Astrocyte (in vitro differentiated cells and primary cell): ENCODE measurements at places on chromosomes 6 and 20. TPM values are rescaled to one million over a fixed set of nuclear protein-coding genes. Genes with fewer than 3 reads are reported as not detected.

PRL gene
- not detected in 2 replicates for total RNA-seq

EDN3 gene
- not detected in 2 replicates for total RNA-seq

LY6G6F gene
- total RNA-seq, result not detected in 2 replicates

PTPN1 gene
- total RNA-seq, result 60.6 and 64.9 TPM in 2 replicates

ARFGEF3 gene
- total RNA-seq, result 1.5 and 1.9 TPM in 2 replicates

SLPI gene
- 0.41 TPM in 1 of 2 replicates, not detected in the other for total RNA-seq
